Omental fat pad (tissue), 4 donors: ENCODE measurements at places on chromosomes 11 and 22. TPM values are rescaled to one million over a fixed set of nuclear protein-coding genes. Genes with fewer than 3 reads are reported as not detected.

Gene APOBEC3H
- not detected for total RNA-seq

Gene FOSL1
- total RNA-seq: 223 TPM

Gene INS
- total RNA-seq: not detected

Gene SCT
- not detected for total RNA-seq

Gene LRRC74B
- total RNA-seq: not detected

Gene MDK
- 11.7 TPM for total RNA-seq

Gene APOA5
- not detected for total RNA-seq

Gene CYP2D6
- 0.38 TPM for total RNA-seq
